B cell (primary cell): ENCODE measurements at places on chromosomes 1 and 21.

DNA sequence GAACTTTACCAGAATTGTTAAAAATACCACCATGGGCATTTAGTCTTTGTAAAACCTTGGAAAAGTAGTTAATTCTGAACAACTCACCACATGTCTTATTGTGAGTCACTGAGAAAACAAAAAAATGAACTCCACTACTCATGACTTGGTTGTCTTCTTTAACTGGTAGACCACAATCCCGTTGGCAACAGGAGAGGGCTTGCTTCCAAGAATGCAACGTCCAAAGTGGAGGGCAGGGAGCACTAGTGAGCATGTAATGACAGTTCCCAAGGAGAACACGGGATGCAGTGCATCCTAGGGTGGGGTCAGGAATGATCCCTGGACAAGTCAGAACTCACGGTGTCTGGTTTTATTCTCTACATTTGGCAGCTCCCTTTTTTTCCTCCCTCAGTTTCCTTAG is 15.2 kb upstream of the HMCN1 start:
- no peak for DNase-seq

DNA sequence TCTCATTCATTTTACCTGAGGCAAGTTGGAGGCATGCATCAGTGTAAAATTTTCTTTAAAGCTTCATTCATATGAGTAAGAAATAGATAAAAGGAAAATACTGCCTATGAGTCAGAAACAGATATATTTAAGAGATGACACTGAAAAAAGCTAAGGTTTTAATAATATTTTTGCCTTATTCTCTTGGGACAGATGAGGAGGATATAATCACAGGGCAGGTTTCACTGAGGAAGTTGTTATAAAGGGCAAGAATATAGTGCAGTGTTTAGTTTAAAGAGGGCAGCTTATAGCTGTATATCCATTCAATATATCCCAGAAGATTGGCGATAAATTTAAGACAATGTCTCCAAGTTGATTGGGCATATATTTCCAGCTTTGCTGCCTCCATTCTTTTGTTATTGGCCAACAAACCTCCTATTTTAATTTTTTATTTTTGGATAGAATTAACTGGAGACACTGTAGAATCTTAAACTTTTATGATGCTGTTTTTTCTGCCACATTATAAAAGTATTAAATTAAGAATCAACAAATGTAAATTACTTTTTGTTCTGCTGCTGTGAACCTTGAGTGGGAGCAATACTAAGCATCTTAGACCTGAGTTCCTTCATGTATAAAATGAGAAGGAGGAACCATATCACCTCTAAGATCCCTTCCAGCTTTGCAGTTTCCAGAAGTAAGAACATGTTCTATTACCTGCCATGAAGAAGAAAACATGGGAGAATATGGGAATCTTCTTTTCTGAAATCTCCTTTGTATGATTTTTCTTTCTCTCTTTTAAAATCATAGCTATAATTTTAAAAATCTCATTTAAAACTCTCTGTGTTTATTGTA is 171.6 kb downstream of the S1PR1 start:
- no peak for DNase-seq

DNA sequence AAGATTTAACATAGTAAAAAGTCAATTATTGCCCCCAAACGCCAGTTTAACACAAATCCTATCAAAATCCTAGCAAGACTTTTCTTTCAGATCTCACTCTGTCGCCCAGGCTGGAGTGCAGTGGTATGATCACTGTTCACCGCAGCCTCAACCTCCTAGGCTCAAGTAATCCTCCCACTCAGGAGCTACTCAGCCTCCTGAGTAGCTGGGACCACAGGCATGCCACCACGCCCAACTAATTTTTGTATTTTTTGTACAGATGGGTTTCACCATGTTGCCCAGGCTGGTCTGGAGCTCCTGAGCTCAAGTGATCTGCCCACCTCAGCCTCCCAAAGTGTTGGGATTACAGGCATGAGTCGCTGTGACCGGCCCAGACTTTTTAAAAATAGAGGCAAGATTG is 4.8 kb downstream of the SNIP1 start:
- DNase-seq = no peak

- no peak for DNase-seq
Measured at GRCh38 chr1:24893431-24893830, 36.6 kb downstream of the RUNX3 start.

DNA sequence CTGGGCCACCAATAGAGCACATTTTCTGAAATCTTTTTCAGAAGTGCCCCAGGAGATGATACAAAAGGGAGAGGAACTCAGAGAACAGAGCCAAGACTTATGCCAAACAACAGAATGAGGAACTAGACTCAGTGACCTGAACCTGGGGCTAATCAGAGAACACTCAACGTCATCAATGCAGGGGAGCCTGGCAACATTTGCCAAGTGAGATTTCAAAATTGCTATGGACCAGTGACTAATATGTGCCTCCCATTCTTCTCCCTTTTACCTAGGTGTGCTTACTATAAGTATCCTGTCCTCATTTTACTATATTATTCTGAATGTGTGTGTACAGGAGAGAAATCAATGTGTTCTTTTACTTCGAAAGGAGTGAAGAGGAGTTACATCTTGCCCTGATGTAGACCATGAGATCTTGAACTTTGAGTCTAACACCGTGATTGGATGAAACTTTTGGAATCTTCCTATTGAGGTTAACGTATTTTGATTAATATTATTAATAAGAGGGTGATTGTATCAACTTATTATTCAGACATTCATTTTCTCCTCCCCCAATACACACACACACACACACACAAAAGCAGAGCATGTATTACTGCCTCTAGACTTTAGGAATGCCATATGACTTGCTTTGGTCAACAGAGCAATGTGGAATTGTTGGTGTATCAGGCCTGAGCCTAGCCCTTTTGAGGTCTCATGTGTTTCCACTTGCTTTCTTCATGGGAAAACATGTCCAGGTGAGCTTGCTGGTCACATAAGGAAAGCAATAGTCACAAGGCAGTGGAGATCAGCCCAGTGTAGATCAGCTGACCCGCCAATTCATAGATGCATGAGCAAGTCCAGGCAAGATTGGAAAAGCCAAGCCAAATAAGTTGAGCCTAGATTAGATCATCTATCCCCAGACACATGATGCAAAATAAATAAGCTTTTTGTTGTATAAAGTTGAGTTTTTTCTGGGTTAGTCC is 80.3 kb upstream of the ETS2 start:
- no peak for DNase-seq

DNA sequence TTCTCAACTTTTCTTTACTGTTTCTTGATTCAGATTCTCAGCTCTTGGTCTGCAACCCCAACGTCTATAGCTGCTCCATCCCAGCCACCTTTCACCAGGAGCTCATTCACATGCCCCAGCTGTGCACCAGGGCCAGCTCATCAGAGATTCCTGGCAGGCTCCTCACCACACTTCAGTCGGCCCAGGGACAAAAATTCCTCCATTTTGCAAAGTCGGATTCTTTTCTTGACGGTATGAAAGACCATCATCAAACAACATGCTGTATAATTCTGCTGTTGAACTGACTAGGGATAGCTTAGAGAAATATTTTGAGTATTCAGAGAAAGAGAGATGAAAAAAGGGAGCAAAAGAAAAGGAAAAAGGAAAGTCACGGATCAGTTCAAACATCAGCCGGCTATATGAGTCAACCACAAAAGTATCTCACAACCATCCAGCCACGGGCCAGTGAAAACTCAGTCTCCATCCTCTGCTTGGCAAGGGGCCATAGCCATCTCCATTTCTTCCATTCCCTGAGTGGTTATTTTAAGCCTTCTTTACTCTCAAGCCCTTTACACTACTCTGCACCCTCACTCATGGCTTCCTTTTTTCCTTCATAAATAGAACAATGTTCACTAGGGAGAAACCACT is 14.1 kb downstream of the DNASE2B start:
- DNase-seq = no peak

DNA sequence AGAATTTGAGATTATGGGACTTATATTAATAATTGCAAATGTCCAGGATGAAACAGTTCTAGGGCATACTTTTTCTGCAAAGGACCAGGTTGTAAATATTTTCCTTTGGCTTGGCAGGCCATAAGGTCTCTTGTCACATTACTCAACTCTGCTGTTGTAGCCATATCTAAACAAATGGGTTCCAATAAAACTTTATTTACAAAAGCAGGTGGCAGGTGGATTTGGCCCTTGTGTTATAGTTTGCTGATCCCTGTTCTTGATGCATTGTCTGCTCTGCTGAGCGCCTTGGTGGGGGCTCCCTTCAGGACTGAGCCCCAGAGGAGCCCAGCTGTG is 258.5 kb downstream of the FOXD2 start:
- DNase-seq = no peak

- no peak for DNase-seq
Measured at GRCh38 chr1:232776526-232777106, 28.6 kb upstream of the MAP10 start.

DNA sequence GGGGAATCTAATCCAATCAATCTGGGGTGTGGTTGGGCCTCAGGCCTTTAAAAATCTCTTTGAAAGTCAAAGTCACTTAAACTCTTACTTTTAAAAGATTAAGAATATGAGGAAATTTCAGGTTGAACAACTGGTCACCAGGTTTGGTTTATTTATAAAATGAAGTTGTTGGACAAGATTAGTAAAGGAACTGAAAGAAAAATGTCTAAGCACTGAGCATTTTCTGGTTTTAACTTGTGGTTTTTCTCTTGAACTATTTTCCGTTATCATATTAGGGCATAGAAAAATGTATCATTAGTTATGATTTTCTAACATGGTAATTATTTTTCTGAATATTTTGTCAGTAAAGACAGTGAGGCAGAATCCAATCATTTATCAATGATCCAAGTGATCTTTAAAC is 49.6 kb downstream of the RGS2 start:
- no peak for DNase-seq

DNA sequence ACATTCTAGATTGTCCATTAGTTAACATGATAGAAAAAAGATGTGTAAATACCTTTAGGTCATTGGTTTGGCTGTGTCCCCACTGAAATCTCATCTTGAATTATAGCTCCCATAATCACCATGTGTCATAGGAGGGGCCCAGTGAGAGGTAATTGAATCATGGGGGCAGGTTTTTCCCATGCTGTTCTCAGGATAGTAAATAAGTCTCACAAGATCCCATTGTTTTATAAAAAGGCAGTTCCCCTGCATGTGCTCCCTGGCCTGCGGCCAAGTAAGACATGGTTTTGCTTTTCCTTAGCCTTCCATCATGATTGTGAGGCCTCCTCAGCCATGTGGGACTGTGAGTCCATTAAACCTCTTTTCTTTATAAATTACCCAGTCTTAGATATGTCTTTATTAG is 32.5 kb upstream of the SLC44A5 start:
- no peak for DNase-seq

- peak; percentile 45 for DNase-seq
Measured at GRCh38 chr1:245807954-245808719, 653.4 kb downstream of the KIF26B start.

DNA sequence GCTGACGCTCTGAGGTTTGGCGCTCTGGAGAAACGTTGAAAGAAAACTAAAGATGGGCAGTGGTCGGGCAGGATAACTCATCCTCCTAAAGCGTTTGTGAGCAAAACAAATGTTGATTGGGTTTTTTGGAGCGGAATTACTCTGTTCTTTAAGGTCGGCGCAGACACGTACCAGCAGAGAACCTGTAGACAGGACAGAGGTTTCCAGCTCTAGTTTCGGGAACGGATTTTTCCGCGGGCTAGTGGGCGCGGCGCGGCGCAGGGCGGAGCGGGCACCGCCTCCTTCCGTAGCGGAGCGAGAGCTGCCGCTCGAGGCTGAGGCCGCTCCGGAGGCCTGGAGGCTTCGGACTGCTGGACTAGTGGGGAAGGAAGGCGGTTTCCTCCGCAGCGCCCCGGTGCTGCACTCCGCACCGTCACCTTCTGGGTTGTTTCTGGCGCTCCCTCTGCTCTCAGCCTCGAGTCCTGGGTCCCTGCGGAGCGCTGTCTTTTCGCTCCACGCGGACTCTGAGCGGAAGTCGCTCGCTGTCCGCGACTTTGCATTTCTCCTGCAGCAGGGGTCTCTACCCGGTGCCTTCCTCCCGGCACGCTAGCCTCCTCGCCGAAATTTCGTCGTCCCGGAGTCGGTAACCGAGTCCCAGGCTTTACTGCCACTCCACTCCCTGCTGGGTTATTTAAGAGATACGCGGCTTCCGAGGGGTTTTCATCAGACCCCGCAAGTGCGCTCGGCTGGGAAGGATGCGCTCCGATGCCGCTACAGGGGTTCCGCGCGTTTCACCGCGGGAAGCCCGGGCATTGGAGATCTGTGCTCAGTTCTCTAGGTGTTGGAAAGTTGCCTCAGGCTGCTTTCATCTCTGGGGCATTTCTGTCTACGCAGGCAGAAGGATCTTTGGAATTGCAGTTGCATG is 7.0 kb downstream of the FOXD2 start:
- peak; percentile 66 for DNase-seq

- no peak for DNase-seq
Measured at GRCh38 chr1:212746546-212746945, 45.0 kb downstream of the NSL1 start.

DNA sequence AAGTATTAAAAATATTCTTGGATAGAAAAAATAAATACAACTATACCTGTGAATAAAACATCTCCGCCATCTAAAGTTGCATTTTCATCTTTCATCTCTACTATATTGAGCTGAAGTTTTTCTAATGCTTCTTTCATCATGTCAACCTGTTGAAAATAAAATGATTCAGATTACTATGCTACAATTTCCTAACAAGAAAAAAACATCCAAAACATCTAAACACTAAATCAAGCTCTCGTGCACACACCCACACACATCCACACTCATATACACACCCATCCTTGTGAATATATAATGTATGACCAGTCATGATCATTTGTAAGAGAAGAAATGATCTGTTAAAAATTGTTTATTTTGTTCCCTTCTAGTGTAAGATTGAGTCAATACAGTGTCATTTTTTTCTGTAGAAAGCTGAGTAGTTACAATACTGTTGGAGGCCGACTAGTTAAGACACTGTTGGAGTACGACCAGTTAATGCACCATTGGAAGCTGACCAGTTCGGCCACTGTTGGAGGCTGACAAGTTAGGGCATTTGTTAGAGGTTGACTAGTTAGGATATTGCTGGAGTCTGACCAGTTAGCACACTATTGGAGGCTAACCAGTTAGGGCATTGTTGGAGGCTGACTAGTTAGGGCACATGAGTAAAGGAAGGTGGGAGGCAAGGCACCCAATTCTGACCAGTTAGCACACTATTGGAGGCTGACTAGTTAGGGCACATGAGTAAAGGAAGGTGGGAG is 82.4 kb upstream of the BCL10 start:
- DNase-seq = no peak

- no peak for DNase-seq
Measured at GRCh38 chr1:16986962-16987361, 6.5 kb upstream of the MFAP2 start.

DNA sequence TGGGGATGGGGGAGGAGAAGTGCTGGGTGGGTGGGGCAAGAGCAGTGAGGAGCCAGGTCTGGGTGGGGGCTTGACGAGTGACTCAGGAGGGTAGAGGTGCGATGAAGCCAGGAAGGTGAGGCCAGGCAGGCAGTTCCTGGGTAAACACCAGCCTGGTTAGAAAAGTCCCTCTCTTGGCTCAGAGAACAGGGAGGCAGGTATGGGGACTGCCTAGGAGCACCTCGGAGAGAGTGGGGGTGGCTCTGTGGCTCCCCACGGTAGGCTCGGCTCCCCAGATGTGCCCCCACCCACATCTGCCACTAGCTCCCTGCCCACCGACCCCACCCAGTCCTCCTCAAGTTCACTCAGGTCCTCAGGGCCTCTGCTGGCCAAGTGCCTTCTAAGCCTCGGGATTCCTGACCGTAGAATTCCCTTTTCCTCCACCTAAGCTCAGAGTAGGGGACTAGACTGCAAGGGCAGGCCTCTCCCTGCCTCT is 1.2 kb downstream of the HSPG2 start:
- no peak for DNase-seq

GRCh38 chr1:223834660-223835263 is 11.0 kb downstream of the TP53BP2 start:
- DNase-seq = no peak
